Breast epithelium (tissue), 4 donors: ENCODE measurements at places on chromosomes 1 and 21.

GRCh38 chr21:25582888-25583287 is 24.4 kb downstream of the MRPL39 start:
- no peak for DNase-seq

DNA sequence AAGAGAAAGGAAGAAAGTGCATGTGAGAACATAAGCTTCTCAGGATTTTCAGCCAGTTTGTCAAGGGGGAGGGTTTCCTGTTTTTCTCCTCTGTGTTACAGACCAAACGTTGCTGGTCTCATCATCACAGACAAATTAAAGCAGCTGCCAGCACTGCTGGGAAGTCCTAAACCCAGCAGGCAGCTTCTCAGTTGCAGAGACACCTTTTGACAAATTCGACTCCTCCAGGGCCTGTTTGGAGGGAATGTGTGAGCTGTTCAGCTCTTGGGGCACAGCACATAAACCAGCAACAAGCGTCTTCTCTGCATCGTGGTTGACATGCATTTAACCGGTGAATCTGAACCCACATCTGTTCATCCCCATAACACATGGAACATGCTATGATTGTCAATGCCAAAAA is 454.6 kb upstream of the RUNX1 start:
- no peak for DNase-seq

- no peak for DNase-seq
Measured at GRCh38 chr1:53633073-53633704, 105.8 kb downstream of the GLIS1 start.

DNA sequence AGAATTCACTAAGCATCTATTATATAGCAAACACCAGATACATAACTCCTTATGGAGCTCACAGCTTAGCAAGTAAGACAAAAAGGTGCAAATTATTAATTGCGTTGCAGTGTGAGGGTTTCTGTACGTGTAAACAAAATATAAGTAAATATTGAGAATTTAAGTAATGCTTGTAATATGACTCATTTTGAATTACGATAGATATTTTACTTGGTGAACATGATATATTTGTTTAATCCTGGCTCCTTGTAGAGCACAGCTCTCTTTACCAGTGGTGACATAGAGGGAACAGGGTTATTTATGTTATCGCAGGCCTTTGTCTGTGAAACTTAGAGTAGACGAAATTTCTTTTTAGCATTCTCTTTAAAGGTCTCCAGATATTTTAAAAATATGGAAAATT is 36.4 kb downstream of the LYPLAL1 start:
- DNase-seq: no peak

DNA sequence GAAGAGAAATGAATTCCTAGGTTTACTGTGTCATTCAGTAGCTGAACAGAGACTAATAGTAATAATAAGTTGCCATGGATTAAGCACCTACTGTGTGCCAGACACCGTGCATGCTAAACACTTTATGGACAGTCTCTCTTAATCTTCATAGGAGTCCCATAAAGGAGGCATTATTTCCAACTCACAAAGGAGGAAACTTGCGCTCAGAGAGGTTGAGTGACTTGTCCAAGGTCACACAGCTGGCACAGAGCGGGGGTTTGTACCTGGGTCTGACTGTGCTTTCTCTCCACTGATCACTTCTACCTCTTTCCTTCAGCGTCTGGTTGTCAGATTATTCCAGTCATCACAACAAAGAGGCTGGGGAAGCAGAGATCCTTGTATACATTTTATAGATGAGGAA is 91.3 kb downstream of the KIRREL1 start:
- DNase-seq: no peak

GRCh38 chr1:204971517-204972336 is 71.3 kb upstream of the CNTN2 start:
- no peak for DNase-seq
